ENCODE measurements at places on chromosomes 12 and 14.

- no peak for DNase-seq
Measured at GRCh38 chr12:26153421-26154154, 28.8 kb upstream of the BHLHE41 start.

DNA sequence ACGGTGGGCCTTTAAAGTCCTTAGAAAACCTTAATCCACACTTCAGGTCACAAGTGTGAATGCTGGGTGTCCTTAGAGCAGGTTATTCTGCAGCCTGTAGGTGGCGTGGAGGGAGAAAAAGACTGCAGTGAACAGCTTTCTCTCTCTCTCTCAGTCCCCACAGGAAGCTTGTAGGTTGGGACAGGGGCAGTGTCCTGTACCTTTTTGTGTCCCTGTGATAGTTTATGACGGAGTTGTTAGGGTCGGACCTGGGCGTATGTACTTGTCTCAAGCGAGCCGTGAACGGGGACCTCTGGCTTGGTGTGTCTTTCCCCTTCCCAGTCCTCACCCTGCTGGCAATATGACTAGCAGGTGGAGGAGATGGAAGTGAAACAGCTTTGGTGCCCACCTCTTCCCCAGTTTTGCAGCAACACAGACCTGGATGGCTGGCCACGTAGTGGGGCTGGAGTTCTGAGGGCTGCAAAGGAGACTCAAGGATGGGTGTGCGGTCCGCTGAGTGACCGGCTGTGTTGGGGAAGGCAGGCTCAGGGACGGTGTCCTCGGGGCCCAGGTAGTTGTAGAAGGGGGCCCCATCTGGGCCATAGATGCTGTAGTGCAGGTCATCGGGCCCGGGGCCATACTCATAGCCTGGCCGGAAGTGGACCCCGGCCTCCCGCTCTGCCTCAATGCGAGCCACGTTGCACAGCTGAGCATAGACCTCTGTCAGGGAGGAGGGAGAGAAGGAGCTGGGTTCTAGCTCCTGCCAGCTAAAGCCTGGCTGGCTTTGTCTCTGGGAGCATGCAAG, 8.9 kb downstream of the ISCA2 start:
- DNase-seq: no peak

DNA sequence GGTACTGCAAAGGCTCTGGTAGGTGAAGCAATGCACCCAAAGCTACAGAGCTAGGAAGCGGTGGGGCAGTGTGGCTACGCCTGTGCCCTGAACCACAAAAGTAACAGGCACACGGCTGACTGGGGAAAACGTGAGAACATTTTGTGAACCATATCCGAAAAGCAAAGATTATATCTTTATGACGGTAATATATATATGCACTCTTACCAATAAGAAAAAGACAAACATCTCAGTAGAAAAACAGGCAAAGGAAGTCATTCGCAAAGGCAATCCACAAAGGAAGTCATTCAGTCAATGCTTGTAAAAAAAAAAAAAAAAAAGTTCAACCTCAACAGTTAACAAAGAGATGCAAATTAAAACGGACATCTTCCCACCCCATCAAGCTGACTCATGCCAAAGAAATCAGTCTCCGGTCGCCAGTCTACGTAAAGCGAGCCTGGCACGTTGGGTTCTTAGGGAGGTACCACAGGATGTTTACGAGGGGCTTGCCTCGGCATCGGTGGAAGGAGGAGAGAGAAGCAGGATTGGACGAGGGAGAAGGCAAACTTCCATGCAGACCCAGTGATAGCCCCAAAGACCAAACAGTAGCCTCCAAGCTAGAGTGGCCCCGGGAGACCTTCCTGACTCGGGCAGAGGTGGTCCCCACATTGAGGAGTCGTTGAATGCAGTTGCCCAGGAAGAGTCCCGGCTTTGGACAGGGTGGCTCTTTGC, 39.4 kb upstream of the PPP2R5C start:
- no peak for DNase-seq

- no peak for DNase-seq
Measured at GRCh38 chr14:84760489-84761126, 769.3 kb upstream of the FLRT2 start.

DNA sequence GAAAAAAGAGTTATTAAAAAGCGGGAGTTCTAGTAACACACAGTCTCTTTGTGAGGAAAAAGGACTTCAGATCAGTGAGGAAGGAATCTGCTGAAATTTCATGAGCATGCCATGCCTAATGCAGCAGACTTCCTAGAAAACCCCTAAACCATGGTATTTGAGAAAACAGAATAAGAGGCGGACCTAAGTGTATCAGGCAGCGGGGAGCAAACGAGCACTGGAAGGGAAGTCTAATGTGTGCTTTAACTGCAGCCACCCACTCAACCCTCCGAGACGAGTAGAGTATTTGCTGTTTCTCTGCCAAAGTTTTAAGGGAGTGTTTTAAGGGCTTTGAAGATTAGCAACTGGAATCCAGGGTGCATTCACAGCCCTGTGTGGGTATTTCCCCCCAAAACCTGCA, 36.5 kb downstream of the ACADS start:
- no peak for DNase-seq

DNA sequence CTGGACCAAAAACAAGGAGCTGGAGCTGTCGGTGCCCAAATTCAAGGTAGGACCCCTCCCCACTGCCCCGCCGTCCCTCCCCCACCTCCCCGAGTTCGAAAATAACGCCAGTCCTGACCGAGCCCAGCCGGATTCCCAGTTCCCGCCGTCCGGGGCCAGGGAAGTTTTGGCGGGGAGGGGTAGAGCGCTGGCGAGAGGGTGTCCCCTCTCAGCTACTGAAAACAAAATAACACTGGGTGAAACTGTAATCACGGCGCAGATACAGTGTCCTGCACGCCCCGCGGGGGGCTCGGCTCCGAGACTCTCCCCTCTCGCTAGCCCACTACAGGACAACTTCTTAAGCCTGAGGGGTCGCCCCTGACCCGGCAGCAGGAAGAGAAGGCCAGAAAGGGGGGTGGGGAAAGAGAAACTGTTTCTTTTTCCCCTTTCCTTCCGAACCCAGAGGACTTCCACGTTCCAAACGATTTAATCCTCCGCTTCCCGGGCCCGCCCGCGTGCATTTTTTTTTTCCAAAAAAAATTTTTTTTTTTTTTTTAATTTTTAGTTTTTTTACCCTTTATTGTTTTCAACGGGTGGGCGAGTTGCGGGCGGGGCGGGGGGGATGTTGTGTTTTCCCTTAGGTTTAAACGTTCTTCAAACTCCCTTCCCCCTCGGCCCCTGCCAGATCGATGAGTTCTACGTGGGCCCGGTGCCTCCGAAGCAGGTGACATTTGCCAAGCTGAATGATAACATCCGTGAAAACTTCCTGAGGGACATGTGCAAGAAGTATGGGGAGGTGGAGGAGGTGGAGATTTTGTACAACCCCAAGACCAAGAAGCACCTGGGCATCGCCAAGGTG, 1.6 kb downstream of the SETD1B start:
- peak; percentile 33 for DNase-seq

GRCh38 chr12:14959463-14959862, 1.9 kb downstream of the ARHGDIB start:
- no peak for DNase-seq

GRCh38 chr12:77133566-77133965, 68.2 kb upstream of the E2F7 start:
- no peak for DNase-seq

- no peak for DNase-seq
Measured at GRCh38 chr14:101227611-101228594, 324.4 kb upstream of the RTL1 start.

GRCh38 chr14:38255673-38256532, at the start of gene CLEC14A:
Gene CLEC14A, minus strand, starts transcription at chr14:38256093. Its CDS starts 71 bp downstream, at chr14:38256022.
- no peak for DNase-seq

DNA sequence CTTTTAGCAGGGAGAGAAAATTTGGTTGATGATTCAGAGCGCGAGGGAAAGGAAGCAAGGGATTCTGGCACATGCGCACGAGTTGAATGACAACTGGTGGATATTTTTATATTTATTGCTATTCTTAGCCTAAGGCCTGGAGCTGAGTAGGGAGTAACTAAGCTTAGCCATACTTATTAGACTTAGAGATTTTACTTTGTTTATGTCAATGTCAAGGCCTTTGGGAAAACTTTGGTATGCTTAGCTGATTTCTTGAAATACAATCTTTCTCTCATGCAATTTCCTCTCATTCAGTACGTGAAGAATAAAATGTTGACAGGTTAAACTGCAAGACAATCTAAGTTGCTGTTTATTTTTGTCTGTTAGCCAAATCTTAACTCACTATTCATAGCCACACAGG, 101.1 kb downstream of the CRADD start:
- no peak for DNase-seq

DNA sequence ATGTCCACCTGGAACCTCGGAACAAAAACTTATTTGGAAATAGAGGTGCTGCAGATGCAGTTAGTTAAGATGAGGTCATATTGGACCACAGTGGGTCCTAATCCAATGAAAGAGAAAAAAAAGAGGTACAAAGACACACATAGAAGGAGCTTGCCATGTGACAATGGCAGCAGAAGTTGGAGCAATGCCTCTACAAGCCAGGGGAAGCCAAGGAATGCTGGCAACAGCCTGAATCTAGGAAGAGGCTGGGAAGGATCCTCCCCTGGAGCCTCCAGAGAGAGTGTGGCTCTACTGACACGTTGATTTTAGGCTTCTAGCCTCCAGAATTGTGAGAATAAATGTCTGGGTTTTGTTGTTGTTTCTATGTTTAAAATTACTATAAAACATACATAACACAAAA, 521.8 kb upstream of the CCDC196 start:
- no peak for DNase-seq

GRCh38 chr12:82605115-82605514, 81.6 kb upstream of the TMTC2 start:
- DNase-seq: no peak

DNA sequence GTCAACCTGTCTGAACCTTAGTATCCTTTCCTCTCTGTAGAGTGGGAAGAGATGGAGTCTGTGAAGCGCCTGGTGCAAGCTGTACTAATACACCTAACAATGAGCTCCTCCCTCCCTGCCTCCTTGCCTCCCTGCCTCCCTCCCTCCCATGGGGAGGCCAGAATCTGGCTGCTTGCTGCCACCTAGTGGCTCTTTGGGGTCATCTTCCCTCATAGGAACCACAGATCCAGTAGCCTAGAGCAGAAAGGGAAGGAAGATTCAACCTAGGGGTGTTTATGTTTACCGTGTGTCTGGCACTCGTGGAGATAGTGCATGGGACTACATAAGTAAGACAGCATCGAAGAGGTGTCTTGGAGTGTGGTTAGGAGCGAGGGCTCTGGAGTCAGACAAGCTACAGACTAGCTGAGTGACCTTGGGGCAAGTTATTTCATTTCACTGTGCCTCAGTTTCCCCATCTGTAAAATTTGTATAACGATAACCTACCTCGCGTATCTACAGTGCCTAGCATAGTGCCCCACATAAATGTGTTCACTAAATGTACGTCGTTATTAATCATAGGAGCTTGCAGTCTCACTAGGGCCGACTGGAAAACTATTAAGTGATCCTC, 35.5 kb upstream of the TSPAN9 start:
- peak; percentile 75 for DNase-seq

GRCh38 chr12:120234643-120235368, 30.7 kb downstream of the PXN start:
- peak; percentile 31 for DNase-seq

DNA sequence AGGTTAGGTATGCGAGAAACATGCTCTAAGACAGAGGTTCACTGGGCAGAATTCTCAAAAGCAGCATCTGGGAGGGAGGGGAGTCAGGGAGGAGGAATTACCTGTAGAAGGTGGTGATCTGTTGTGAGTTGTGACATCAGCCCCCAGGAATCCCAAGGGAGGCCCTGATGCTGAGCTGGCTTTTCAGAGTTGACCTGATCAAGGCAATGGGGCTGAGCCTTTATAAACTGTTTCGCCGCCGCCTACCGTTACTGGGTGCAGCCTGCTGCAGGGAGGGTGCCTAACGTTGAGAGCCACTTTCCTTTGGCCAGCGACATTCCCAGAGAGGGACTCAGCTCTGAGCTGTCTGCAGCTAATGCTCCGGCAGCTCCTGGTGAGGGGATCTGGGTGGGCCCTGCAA, 257.9 kb upstream of the TMEM132C start:
- no peak for DNase-seq

DNA sequence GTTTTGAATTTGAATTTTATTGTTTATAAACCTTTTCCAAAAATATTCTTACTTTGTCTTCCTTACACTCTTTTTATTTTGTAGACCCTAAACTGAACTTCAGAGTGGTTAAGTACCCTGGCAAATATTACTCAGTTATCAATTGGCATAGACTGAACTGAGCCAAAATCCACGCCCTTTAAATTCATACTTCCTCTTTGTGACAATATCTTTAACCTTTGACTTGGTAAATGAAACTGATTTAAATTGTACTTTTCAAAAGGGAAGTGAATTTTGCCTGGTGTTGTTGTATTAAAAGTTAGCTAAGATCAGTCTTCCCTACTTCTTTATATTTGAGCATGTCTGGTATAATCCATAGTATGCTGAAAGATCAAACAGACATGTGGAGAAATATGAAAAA, 184.3 kb upstream of the USP15 start:
- no peak for DNase-seq

DNA sequence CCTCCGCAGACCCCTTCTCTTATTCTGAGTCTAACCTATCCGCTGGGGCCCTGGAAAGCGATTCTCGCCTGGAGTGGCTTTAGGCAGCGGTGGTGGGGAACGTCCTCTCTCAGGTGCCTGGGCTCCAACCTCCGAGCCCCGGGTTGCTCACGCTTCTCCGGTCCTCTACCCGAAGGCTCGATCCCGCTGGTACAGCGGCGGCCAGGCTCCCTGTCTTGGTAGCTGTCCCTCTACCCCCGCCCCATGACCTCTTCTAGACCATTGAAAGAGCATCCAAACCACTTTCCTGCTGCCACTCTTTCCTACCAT, 505 bp upstream of the HEBP1 start:
- DNase-seq: peak; percentile 51

- no peak for DNase-seq
Measured at GRCh38 chr12:87344699-87345098, 684.5 kb downstream of the C12orf50 start.

- DNase-seq: no peak
Measured at GRCh38 chr12:52091061-52091460, 11.6 kb downstream of the SMIM41 start.

- DNase-seq: no peak
Measured at GRCh38 chr14:94649543-94650443, 37.6 kb downstream of the SERPINA3 start.

DNA sequence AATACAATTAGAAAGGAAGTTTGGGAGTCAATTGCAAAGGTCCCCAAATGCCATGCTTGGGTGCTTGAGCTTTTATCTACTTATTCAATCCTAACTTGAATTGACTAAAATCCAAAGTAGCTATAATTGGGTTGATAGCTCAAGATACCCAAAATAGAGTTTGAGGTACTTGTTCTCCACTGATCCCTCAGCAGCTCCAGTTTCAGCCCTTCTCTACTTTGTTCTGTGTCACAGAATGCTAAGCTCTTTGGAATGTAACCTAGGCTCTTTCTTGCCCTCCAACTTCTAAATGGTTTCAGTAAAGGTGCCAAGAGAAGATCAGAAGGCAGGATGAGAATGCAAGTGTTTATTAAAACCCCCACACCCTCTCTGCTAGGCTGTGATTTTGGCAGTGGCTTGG, 251.4 kb upstream of the CLEC14A start:
- no peak for DNase-seq
